ENCODE measurements at places on chromosomes 11 and 22. TPM values are rescaled to one million over a fixed set of nuclear protein-coding genes. Genes with fewer than 3 reads are reported as not detected.

DNA sequence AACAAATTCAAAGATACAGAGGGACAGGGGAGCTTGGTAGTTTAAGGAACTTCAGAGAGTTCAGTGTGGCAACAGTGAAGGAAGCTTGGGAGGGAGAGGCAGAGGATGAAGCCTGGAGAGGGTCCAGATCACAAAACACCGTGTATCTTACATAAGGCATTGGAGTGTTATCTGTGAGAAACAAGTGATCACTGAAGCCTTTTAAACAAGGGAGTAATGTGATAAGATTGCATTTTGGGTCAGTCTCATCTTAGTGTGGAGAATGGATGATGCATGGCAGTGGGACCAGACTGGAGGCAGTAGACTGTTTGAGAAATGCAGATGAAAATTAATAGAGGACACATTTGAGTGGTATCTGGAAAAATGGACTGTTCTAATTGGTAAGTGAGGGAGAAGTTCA, 79.4 kb downstream of the EXT2 start:
- DNase-seq, result no peak

- no peak for DNase-seq
These were observed 87.1 kb upstream of the OPCML start for GRCh38 chr11:133619397-133619796.

DNA sequence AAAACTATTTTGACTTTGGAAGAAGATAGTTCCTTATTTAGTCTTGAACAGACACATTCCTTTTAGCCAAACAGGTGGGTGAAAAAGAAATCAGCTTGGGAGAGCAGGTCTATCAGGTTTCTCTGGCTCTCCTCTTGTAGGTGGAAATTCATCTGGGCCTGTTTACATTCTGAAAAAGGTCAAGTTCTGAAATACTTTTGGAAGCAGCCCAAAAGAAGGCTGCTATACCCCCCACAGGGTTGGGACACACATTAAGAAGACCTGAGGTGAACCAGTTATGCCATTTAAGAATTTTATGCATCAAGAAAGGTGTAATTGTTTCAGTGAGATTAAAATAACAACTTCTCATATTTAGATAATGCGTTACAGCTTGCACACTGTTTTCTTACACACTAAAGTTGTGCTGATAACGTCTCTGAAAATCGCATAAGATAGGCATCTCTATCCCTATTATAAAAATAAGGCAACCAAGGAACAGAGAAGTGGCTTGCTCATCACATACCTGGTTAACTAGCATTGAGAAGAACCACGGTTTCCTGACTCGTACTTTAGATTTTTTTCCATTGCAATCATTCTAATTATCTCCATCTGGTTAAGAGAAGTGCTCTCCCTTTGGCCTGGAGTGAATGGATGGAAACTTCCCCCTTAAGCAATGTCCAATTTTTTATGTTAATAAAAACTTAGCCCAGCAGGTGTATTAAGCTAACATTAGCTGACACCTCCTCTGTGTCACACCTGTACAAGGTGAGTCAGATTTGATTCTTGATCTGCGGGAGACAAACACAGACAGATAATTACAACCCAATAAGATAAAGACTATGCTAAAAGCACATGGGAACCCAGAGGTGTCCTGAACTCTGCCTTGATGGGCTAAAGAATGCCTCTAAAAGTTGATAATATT, 60.5 kb upstream of the UCP3 start:
- DNase-seq, result no peak

The OR4A16 gene
- polyA plus RNA-seq, result not detected

The CAT gene
- polyA plus RNA-seq, result 187 TPM

DNA sequence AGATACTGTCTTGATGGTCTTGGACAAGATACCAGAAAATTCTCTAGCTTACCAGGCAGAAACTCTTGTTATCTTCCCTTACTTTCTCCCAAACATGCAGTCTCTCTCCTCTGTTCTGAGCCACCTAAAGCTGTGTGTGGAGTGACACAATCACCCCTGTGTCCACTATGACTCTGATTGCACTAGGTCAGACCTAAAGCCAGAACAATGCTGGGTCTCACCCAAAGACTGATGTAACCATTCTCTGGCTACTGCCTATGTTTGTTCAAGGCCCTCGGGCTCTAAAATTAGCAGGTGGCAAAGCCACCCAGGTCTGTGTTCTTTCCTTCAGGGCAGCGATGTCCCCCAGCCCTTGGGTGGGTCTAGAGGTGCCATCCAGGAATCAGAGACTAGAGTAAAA, 200.5 kb downstream of the KCNA4 start:
- no peak for DNase-seq

DNA sequence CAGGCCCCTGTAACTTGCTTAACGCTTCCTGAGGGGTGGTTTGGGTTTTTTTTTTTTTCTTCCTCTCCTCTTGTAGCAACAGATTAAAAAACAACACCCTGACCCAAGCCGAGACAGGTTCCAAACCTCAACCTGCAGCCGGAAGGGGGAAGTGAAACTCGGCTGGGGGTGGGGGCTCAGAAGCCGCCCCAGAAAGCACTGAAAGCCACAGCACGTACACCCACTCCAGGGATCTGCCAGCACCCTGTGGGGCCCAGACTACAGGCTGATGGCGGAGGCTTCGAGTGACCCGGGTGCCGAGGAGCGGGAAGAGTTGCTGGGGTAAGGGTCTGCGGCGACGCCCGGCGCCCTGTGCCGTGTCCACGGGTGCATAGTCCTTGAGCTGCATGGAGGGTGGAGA, at the start of gene LSP1:
Gene LSP1, plus strand, starts transcription at position 208 of the 400 bp plus-strand sequence. Its CDS starts 61 bp downstream, at position 269.
- DNase-seq, result no peak

DNA sequence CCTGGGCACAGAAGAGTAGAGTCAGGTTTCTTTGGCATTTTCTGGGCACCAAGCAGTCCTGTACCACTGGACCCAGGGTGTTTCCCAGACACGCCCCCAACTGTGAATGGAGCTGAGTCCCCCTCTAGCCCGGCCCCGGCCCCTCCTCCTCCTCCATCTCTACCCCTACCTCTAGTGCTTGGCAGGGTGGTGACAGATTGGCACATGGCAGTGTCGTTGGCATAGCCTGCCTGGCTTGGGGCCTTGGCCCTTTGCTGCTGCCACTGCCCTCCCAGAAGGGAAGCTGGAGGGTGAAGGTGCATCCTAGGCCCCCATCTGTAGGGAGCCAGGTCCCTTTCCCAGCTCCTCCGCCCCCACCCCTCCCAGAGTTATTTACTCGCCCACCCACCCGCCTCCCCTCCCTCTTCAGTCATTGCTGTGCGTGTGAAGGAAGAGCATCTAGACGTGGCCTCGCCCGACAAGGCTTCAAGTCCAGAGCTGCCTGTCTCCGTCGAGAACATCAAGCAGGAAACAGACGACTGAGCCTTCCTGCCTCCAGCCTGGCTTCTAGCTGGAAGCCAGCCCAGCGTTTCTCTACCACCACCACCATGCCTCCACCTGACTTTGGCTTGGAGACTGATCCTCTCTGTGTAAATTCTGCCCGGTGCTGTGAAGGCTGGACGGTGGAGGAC, 10.9 kb downstream of the CHADL start:
- DNase-seq, result no peak

DNA sequence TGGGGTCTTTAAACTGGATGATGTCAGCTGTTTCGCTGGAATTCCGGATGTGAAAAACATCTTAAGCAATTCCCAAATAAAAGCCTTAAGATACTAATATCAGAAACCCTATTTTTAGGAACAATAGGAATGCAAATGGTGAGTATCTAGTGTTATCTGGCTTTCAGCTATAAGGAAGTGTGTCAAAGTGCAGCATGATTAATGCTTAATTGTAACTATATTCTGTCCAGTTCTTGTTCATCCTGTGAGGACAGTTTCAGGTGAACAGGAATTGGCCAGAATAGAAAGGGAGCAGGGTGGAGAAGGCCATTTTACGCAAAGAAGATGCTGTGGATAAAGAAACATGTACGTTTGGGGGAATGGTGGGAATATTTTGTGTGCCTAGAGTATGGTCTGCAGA, 108.2 kb downstream of the RASSF10 start:
- no peak for DNase-seq

Measured in left renal cortex interstitium (tissue), 4 donors.